Activated CD4-positive, alpha-beta T cell treated with anti-CD3 and anti-CD28 coated beads, Interleukin-2, amount 50 U/mL, for 1 hour (primary cell): ENCODE measurements at places on chromosomes 11 and 22.

- no peak for DNase-seq
Measured at GRCh38 chr11:11359611-11360010, 6.6 kb upstream of the CSNK2A3 start.

GRCh38 chr22:50710221-50710620, 27.8 kb upstream of the ACR start:
- DNase-seq = no peak

GRCh38 chr22:32618441-32619140, 144.0 kb downstream of the FBXO7 start:
- no peak for DNase-seq

GRCh38 chr11:94877443-94878200, 95.7 kb downstream of the CWC15 start:
- DNase-seq = no peak

DNA sequence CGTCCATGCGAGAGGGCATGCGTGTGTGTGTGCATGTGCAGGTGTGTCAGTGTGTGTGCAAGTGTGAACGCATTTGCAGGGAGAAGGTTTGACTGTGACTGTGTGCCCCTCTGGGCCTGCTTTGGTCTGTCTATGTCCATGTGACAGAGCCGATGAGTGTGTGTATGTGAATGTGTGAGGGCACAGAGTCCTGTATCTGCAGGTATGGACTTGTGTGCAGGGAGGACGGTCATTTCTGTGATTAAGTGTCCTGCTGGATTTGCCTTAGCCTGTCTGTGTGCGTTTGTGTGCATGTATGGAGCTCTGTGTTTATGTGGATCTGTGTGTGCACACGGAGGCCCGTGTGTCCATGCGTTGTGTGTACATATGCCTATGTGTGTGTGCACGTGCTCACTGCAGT, 5.4 kb downstream of the EMID1 start:
- no peak for DNase-seq

DNA sequence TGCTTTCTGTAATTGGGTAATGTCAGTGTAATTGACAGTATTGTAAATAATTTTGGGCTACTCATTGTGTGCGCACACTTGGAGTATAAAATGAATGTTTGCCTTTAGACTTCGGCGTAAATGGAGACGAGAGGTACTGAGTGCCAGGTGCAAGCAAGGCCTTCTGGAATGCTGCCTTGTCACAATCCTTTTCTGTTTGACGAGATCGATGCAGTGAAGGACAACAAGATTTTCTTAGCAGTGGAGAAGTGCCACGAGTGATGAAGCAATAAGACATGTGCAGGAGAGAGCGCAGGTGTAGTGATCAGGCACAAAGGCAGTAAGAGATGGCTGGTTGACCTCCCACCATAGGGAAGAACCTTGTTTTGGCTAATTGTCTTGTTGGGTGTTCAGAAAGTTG, 67.5 kb downstream of the DDX10 start:
- no peak for DNase-seq

- DNase-seq = no peak
Measured at GRCh38 chr22:27726686-27727449, 74.7 kb downstream of the MN1 start.

GRCh38 chr11:134711588-134711987, 299.5 kb upstream of the B3GAT1 start:
- DNase-seq = no peak

- DNase-seq = no peak
Measured at GRCh38 chr11:100563541-100564280, 123.4 kb upstream of the ARHGAP42 start.

DNA sequence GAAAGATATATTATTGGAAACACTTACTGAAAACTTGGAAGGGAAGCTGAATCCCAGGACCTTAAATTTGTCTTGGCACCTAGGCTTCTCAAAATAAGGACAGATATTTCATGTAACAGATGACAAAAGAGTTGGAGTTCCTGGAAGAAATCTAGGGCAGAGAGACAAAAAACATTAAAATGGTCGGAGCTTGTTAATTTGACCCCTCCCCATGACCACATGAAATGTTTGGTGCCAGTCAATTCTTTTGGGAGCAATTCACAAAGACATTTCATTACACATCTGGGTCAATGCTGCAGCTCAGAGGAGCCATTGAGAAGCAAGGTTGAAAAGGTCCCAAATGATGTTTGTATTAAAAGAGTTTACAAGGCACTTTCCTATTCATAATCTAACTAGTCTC, 162.0 kb upstream of the GUCY1A2 start:
- DNase-seq = no peak

DNA sequence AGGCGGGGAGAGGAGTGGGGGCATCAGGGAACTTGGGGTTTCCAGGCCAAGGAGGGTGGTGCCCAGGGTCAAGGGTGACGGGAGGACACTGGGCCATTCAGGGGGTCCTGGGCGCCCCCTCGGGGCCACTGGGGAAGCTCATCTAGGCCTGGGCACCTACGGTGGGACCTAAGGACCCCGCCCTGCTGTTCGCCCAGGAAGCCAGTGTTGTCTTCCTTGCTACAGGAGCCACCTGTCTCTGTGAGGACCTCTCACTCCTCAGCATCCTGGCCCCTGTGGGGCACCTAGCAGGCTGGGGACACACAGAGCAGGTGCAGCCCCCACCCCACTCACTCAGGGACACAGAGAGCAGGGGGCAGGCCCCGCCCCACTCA, 191.6 kb downstream of the IGLL1 start:
- no peak for DNase-seq

DNA sequence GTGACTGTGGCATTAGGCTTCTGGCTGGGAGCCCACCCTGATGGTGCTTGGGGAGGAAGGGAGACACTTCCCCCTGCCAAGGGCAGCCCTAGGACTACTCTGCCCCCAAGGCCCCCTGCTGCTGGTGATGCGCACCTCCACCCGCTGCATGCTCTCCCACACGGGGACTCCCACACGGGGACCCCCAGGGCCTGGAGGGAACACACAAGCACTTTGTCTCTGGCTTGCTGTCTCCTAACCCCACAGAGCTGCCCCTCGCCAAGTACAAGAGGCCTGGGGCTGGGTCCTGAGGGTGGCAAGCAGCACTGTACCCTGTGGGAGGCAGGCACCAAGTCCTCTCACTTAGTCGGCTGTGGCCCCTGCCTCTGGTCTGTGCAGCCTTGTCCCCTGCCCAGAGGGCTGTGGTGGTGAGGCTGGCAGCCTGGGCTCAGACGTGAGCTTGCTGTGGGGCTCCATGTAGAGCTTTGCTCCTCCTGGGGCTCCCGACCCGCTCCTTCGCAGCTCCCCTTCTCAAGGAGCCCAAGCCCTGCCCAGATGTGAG, 7.9 kb downstream of the LRRC75B start:
- no peak for DNase-seq

- DNase-seq = no peak
Measured at GRCh38 chr11:37500425-37500824, 902.4 kb upstream of the RAG2 start.

DNA sequence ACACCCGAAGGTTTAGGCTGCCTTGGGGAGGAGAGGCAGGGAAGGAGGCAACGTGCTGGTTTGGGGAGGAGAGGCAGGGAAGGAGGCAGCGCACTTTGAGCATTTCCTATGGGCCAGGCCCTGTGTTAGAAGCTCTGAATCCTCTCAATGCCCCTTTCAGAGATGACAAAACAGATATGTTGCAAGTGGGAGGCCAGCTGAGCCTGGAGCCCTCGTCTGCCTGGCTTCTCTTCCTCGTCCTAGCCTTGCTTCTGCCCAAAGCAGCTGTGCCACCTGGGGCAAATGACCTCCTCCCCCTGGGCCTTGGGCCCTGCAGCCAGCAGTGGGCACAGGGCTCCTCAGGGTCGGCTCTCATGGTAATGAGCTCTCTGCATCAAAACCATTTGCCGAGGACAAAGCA, 15.3 kb upstream of the LRRC32 start:
- no peak for DNase-seq

- no peak for DNase-seq
Measured at GRCh38 chr11:77705195-77705875, 67.7 kb upstream of the CLNS1A start.

- no peak for DNase-seq
Measured at GRCh38 chr22:48851933-48852549, 975.6 kb downstream of the BRD1 start.

DNA sequence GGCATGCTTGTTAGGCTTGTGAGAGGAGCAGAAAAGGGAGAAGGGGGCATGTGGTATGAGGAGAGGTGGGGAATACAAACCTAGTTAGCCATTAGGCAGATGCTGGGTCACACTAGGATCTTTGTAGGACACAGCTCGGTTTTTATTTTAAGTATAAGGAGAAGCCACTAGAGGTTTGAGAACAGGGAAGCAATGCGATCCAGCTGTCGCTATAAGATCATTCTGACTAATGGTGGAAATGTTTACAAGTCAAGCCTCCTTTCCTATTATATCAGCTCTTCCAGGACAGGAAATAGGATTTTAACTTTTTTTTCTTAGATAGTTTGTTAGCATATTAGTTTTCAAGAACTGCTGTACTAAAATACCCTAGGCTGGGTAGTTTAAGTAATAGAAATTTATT, 609.9 kb downstream of the INSC start:
- no peak for DNase-seq

DNA sequence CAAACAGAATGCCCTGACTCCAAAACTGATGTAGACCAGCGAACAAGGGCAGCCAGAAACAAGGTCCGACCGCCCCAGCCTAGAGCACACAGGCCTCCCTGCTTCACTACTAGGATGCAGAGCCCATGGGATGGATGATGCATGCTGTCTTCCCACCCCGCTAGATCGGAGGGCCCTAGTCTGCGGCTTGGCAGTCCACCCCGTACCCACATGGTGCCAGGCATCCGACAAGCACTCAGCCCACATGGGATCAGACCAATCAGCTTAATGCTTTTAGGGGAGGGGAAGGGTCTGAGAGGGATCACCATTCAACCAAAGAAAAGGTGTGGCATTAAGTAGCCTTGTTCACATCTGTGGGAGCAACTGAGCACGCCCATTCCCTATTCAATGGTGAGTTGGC, 30.6 kb downstream of the PISD start:
- no peak for DNase-seq

DNA sequence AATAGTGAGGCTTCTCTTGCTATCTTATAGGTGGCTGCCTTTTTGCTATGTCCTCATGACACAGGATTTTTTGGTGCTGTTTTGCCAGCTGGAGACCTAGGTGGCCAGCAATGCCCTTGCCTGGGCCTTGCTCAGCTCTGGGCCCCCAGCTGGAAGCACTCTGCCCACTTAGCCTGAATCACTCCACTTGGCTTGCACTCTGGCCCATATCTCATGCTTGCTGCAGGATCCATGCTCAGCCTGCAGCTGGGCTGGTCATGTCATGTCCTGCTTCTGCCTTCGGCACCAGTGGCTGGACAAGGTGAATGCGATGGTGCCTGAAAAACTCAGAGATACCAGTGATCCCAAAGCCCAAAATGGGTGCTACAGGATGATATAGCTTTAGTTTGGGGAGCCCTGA, 818.6 kb upstream of the FAT3 start:
- no peak for DNase-seq

DNA sequence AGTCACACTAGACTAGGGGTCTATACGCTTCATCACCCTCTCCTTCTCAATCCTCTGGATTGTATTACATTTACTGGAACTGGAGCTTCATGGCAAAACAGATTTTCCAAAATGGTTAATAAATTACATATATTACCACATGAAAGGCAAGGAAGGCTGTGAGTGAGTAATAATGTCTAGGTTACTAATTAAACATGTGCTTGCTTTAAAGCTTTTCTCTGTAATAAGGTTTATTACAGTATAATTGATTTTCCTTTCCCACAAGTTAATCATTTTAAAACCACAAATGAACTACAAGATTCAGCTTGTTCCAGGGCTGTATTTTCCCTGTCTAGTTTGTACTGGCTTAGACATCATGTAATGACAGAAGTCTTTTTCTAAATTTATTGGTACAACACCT, 25.6 kb downstream of the MMP13 start:
- no peak for DNase-seq

GRCh38 chr11:112437096-112437495, 176.4 kb upstream of the PLET1 start:
- DNase-seq = no peak

DNA sequence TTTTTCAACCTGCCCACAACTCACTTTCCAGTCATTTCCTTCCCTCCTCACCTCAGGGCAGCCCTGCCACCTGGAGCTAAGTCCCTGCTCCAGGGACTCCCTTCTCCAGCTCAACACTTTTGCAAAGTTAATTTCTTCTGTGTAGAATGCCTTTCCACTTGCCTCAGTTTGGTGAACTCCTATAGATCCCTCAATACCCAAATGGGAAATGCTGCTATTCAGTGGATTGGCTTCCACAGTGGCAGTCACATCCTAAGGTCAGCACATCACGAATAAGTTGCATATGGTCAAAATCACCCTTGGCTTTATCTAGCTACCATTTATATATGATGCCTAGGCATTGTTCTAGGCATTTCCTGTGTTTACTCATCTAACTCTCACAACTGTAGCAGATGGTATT, 23.6 kb downstream of the GDPD5 start:
- no peak for DNase-seq

DNA sequence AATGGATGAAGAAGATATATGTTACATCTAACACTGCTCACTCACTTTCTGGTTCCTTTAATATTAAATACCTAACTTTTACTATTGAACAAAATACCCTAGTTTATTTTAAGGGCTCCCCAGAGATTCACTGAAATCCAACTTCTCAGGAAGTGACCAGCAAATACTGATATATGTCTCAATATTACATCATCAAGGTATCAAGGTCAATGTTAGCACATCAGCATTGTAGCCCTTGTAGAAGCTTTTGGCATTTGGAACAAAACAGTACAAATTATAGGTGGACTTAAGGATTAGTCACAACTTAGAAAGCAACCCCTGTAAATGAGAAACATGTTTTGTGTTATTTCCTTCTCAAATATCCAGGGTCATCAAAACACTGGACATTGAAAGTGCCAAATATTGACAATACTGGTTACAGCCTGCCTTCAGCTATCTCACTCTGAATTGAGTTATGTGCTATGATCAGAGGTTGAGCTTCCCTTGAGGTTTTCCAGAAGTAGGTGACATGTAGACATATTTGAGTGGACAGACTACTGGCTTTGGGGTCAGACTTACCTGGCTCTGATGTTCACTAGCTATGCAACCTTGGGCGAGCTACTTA, 1.9 kb upstream of the ATL3 start:
- DNase-seq = no peak

- DNase-seq = no peak
Measured at GRCh38 chr11:66221726-66222236, 46.7 kb upstream of the RAB1B start.

- DNase-seq = no peak
Measured at GRCh38 chr11:130156108-130157022, 3.2 kb upstream of the ST14 start.

- DNase-seq = no peak
Measured at GRCh38 chr11:134921938-134922337, 509.9 kb upstream of the B3GAT1 start.

GRCh38 chr11:27052668-27053067, 12.1 kb downstream of the BBOX1 start:
- DNase-seq = no peak

- no peak for DNase-seq
Measured at GRCh38 chr11:103997082-103997481, 39.4 kb upstream of the DDI1 start.

- DNase-seq = no peak
Measured at GRCh38 chr11:68987211-68987610, 6.4 kb upstream of the MRGPRD start.
